ENCODE measurements at places on chromosomes 5 and 9.

DNA sequence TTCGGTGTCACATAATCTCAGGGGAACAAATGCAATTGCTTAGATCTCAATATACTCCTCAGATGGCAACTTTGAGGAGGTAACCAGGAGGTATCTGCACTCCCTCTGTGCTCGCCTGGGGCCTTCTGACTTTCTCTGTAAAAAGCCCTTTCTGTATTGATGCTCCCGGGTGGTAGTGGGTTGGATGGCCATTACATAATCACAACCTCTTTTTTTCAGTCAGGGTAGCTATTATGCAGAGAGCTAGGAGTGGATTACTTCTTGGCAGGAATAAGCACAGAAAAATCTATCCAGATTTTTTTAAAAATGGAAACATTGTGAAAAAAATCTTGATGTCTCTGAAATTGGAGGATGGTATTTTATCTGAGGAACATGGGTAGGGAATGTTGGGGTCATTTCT lies 116.6 kb downstream of the SH3GL2 start:
- DNase-seq = no peak

DNA sequence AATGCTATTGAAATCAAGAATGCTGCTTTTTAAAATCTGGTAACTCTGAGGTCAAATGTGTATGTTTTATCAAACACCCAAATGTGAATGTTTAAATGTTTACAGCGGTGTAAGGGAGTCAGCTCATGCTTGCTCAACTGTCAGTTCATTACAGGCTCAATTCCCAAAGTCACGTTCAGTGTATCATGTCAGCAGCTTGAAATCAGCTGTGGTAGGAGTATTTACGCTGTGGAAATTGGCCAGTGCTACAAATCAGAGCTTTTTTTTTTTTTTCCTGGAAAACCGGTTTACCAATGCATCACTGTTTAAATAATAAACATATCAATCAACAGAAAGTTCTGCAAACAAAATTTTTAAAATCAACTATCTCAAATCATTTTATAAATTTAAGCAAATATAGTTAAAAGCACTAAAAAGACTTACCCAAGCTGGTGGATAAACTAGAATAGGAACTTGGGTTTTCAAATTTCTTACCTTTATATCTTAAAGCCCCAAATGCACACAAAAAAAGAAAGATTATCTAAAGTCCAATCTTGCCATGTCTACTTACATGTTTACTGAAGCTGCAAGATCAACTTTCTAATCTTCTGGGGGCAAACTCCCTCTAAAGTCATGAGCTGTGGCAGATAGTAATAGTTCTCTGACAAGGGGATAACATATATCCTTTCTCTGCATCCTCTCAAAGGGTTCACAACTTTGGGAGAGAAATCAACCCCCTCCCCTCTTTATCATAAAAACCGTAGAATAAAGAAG lies 57.6 kb upstream of the GRAMD2B start:
- no peak for DNase-seq

DNA sequence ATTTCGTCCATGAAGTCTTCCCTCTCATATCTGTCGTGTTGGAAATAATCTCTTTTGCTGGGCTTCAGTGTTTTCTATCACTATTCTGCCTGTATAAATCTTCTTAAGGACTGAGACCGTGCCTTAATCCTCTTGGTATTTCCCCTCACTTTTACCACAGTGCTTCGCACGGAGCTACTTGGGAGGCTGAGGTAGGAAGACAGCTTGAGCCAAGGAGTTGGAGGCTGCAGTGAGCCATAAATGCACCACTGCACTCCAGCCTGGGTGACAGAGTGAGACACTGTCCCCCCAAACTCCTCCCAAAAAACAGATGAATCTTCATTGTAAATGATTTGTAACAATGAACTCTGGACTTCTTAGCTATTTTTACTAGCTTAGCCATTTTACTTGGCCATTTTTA lies 57.8 kb downstream of the PHAX start:
- DNase-seq = no peak

DNA sequence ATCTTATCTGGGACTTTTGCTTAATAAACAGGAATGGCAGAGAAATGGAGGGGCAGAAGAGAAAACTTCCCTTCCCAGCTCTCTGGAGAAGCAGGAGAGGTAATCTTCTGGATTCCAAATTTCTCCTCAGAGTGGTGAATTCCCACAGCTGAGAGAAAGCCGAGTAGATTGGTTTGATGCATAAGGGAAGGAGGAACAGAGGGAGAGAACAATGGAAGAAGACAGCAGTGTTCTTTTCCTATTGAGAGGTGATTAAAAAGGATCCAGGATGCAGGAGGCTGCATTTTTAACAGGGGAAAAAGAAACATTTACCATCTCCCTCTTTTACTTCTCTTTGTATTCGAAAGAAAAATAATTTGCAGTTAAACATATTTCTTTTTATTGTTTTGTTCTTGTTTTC lies 13.1 kb downstream of the SH3RF2 start:
- DNase-seq = no peak

GRCh38 chr5:10266839-10267238 lies 16.8 kb downstream of the CCT5 start:
- DNase-seq = no peak

DNA sequence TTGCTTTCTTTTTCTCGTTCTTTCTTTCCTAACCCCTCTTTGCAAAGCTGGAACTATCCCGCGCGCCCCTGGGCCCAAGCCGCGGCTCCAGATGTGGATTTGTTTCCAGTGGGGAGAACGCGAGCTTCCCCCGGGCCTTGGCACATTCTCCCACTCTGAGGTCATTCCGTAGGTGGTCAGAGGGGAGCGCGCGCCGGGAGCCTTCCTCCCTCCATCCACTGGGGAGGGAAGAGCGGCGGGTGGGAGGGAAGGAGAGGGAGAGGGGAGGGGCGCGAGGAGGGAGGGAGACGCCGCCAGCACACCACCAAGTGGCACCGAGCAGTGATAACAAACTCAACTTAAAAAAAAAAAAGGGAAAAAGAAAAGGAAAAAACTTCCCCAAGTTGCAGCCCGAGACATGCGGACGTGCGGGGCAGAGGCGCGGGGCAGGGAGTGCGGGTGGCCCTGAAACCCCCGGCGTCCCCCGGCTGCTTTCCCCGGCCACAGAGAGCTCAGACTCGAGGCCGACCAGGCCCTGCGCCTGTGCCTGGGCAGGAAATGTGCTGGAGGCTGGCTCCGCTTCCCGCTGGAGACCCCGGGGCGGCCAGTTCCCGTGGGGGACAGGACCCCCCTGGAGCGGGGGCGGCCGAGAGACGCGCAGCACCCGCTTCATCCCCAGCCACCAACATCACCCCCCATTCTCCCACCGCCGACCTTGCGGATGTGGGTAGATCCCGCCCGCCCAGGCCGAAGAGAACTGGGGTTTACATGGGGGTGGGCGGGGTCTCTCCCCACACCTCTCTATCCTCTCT lies 3.1 kb downstream of the IER5L start:
- no peak for DNase-seq

GRCh38 chr9:96048104-96048955 lies 172.8 kb downstream of the ERCC6L2 start:
- no peak for DNase-seq

GRCh38 chr5:573206-573605 lies 38.9 kb upstream of the CEP72 start:
- no peak for DNase-seq

DNA sequence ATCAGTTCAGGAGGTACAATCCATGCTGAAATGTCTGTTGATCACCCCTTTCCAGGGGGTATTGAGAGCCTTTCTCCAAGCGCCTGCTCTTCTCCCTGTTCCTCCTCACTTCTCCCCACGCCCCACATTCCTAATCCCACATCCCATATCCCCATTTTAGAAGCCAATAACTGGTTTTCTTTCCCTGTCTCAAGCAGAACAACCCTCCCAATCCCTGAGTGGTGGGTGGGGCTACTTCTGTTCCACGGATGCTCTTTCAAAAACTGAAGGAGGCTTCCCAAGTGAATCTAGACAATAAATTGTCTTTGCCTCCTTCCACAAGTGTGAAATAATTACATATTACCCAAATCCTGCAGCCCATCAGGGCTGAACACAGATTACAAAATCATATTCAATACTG lies 77.0 kb upstream of the SEMA6A start:
- no peak for DNase-seq

DNA sequence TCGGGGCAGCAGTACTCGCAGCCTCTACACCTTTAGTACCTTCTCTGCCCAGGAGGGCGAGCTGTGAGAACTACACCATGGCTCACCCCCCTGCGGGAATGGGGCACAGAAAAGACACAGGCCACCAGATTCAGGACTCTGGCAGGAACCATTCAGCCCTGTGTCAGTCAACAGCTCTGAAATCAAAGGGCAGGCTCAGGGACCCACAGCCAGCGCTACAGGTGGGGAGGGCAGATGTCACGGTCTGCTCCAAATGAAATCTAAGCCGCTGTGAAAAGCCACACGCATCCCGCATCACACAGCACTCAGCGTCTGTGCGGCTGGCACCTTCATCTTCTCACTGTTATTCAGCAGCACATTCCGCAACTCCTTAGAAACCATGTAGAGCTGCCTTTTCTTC lies 27.9 kb downstream of the NSUN2 start:
- DNase-seq = no peak

DNA sequence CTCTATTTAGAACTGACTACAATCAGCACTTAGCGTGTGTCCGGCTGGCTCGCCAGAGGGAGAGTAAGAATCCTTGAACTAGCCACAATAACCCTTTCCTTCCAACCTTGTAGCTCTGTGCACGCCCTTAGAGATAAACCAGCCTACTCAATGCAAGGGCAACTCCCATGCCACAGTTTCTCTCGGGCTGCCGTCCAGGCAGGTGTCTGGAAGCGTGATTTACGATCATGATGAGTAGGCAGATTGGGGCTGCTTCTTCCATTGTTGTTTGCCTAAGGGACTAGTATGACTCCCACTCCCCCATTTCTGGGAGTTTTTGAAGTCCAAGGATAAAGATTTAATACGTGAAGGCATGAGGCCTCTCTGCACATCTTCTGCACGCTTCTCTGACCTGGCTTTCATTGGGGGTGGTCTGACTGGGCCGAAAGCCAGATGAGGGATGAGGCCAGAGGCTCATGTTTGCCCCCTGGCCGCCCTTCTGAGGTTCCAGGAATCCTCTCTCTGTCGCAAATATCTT lies 134.0 kb upstream of the MYO10 start:
- DNase-seq = no peak

- DNase-seq = no peak
Measured at GRCh38 chr9:4021621-4022213, 278.2 kb downstream of the GLIS3 start.

DNA sequence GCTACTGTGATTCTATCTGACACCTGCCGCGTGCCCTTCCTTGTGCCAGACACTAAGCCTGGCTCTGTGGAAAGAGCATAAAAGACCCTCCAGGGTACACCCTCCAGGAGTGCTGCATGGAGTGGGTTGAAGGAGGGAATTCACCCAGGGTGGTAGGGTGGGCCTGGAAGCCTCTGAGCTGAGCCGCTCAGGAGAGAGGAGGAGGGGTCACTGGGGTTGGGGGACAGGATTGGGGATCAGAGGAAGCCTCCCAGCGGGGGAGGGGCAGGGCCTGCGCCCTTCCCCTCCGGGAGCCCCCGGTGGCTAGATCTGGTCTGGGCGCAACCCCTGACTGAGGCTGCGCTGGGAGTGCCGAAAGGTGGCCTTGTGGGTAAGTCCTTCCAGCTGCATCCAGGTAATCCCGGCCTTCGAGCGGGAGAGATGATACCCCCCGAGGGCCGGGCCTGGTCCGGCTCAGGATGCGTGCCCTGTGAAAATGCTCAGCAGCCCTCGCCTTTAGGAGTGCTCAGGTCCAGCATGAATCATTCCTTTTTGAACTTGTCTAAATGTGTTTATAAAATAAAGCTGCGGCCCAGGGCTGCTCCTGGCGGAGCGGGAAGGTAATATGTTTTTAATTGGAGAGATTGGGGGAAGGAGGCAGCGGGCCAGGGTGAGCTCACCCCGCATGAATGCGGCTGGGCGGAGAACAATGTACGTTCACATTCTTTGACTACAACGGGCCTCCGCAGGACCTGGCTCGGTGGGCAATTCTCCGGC lies 118.1 kb upstream of the SMIM23 start:
- DNase-seq = peak; percentile 18

- no peak for DNase-seq
Measured at GRCh38 chr5:63306909-63307308, 655.3 kb downstream of the HTR1A start.

GRCh38 chr5:16759147-16759773 lies 142.5 kb upstream of the RETREG1 start:
- no peak for DNase-seq

DNA sequence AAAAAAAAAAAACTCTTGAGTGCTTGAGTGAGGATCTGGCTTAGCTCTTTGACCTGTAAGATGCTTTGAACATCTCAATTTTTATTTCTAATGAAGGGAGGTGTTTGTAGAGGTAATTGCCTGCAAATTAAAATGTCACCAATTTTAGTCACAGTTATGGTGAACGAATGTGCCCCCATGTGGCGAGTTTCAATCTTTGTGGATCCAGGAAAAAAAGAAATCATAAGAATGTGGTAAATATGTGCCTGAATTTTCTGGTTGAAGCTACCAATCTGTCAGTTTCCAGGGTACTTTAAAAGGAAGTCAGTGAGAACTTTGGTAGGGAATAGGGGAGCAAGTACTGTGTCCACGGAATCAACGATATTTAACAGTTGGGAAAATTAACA lies 1772.4 kb upstream of the CDH9 start:
- DNase-seq = no peak

- no peak for DNase-seq
Measured at GRCh38 chr5:53194086-53194485, 84.5 kb upstream of the MOCS2 start.

- no peak for DNase-seq
Measured at GRCh38 chr5:59361454-59361853, 532.1 kb downstream of the PDE4D start.

DNA sequence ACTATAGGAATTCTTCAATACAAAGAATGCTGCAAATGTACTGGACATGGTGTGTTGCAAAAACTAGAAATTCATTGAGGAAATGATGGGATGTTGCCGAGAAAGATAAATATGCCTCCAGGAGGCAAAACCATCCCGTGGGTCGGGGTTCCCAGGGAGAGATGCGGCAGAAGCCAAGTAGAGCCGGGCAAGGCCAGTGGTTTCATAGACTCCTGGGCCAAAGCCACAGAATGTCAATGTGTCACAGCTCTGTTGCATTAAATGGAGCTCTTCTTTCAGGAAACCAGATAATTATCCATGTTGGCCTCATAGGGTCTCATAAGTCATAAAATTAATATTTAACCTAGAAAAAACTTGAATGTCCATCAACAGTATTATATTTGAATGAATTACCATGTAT lies 419.5 kb upstream of the CDH10 start:
- no peak for DNase-seq

DNA sequence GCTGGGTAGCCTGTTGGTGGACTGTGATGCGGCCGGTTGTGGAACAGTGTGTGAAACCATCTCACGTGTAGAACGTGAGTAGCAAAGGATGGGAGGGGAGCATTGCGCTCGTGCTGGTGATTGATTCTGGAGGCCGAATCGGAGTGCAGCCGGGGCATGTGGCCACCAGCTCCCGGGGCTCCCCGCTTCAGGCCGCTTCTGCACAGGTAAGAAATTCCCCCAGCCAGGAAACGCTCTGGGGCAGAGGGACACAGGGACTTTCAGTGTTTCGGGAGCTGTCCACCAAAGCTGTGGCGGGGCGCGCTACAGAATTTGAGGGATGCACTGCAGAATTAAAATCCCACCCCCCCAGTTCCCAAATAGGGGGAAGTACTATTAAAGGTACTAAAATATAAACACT lies 41.9 kb downstream of the LAMC3 start:
- no peak for DNase-seq

GRCh38 chr9:120212853-120213200 lies 367.1 kb downstream of the CDK5RAP2 start:
- DNase-seq = no peak

All from smooth muscle cell of the brain vasculature (primary cell).